Esophagus squamous epithelium (tissue), 5 donors: ENCODE measurements at places on chromosomes 3 and 15.

DNA sequence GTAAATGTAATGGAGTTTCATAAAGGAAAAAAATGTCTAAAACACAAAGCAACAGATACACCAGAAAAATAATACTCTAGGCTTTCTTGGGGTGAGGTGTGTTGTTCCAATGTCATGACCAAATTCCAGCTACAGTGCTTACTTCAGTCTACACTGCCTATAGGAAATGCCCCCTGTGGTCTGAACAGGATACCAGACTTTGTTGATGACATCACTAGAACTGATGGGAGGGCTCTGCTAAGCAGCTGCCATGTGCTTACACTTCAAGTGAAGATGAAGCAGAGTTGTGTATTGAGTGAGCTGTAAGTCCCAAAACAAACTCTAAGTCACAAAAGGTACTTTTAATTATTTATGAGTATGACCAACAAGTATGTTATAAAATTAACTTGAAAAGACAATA, 456.1 kb upstream of the IL12A start:
- DNase-seq, result no peak

DNA sequence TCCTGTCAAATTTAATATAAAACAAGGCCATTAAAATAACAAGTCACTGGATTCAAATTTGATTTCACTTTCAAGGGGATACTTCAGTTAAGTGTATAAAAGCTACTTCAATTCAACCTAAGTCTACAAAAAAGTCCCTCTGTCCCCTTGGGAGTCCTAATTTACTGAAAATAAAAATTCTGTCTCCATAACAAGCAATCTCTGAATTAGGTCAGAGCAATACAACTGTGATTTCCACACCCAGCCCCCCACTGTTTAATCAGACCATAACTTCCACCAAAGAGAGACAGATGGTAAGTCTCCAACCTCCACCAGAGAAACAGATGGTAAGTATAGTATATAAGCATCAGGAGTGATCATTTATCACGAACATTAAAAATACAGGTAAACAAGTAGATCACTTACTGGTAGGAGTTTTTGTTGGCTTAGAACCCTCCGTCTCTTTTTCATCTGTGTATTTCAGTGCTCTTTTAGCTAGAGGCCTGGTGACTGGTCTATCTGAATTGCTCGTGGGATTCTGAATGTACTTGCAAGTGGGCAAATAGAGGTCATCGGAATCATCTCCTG, 12.1 kb downstream of the SGO1 start:
- no peak for DNase-seq

- DNase-seq, result no peak
Observed at GRCh38 chr3:147418808-147419701, 9.9 kb downstream of the ZIC1 start.

DNA sequence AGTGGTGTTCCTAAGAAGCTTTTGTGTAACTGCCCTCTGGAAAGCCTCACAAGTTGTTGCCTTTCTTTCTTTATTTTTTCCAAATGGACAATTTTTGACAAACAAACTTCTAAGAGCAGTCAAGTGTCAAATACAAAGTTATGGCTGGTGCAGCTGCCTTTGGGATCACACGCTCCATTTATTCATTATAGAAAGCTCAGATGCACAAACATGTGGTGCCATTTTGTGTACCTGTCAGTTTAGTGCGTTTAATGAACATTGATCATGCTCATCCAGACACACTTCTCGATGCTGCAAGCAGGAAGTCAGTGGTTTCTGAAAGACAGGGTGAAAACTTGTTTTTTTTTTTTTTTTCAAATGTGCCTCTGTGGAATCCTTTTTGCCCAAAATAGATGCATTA, 324.5 kb downstream of the CNTN4 start:
- DNase-seq, result no peak

DNA sequence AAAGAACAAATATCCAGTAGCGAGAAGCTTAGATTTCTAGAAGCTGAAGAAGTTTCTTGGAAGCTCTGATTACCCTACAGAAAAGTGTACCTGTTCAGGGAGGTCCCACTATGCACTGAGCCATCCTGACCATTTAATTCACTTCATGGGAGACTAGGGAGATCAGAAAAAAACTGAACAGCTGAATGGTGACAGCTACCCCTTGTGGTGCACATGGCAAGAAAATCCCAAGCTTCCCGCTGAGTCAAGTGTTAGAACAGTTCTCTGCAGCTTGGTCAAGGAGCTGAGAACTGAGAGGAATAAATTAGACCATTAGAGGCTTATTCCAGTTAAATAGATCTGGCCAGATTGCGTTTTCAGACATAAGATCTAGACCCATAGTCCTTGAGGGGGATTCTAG, 197.2 kb upstream of the VEPH1 start:
- DNase-seq, result no peak
